ENCODE measurements at places on chromosomes 3 and 15.

GRCh38 chr3:15638891-15639262 lies 37.3 kb downstream of the BTD start:
- DNase-seq = no peak

GRCh38 chr3:133489466-133490085 lies 83.9 kb upstream of the CDV3 start:
- DNase-seq = no peak

- DNase-seq = peak; percentile 29
Measured at GRCh38 chr15:90114451-90114901, 12.2 kb upstream of the IDH2 start.

DNA sequence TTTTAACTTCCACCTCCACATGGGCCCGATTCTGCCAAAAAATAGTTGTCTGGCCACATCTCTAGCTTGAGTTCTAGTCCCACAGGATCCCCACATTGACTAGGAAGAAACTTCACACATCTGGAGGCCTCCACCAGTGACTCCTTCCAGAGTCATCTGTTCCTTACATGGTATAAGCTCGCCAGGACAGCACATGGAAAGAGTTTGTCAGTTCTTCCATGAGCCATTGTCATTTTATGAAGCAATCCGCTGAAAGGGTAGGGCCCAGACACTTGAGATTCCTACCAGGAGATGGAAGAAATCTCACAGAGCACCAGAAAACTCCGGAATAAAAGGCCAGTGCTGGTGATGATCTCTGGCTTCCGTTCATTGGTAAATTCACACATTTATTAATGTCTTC lies 350.5 kb upstream of the ICE2 start:
- DNase-seq = no peak

DNA sequence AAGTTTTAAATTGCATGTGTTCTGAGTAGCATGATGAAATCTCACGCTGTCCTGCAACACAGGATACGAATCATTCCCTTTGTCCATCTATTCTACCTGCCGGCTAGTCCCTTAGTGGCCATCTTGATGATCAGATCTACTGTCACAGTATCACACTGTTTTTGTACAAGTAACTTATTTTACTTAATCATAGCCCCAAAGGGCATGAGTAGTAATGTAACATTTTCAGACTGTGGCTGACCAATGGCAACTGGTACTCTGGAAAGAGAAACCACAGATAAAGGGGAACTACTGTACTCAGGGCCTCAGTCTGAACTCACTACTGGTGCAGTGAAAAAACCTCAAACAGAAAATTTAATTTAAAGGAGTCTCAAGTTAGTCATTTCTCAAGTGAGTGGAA lies 127.3 kb upstream of the MRPL3 start:
- DNase-seq = peak; percentile 82

DNA sequence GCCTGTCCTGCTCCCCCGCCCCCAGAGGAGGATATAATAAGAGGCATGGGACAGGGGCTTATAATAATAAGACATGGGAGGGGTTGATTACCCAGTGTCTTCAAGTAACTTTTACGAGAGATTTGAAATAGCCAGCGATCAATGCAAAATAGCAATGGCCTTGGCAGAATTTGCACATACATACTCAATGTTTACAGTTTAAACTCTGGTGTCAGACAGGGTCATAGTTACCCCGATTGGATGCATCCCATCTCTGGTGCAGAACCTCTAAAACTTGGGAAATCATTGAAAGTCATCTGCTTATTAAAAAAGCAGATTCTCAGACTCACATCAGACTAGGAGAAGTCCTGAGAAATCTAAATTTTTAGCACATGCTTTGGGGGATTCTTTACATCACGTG lies 61.0 kb downstream of the TRAK1 start:
- no peak for DNase-seq

DNA sequence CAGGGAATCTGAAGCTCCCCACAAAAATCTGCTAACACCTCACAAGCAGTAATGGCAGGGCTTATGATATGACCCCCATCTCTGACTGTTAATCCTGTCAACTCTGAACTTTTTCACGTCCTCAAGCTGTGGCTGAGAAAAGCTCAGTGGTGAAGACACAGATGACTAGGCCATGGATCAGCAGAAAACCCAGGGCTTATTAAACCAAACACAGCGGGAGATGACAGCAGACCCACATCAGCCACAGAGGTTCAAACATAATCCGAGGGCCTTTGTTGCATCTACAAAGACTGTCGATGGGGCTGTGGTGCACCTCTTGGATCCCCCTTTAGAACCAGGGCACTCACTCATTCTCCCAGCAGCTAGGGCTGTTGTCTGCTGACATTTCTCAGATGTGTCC lies 50.4 kb downstream of the GLB1 start:
- DNase-seq = no peak

- DNase-seq = no peak
Measured at GRCh38 chr15:66144978-66145725, 108.4 kb downstream of the MEGF11 start.

DNA sequence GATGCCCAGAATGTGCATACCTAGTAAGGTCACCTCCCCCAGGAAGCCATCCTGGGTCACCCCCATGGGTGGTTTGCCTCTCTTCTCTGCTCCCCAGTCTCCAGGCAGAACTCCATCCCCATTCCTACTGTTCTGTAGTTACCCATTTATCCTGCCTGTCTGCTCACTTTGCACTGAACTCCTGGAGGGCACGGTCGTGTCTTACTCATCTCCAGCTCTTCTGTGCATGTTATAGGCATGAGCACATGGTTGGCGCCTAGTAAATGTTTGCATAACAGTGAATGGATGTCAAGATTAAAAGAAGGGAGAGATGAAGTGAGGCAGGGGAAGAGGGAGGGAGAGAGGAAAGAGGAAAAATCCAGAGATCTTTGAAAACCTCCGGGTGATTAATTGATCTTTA lies 208.4 kb upstream of the TRIM42 start:
- no peak for DNase-seq

DNA sequence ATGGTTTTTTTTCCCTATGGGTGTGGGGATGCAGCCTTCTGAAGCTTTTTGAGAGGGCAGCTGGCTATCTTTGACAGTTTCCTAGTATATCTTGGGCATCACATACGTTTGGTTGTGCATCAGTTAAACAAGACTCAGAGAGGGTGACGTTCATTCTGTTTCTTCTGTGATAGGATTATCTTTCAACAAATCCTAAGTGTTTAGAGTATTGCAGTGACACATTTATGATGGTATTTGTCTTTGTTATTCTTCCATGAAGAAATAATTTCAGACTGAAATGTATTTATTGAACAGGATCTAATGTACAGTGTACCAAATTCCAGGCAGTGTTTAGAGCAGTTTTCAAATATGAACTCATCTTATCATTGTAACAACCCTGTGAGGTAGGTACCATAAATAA lies 114.4 kb downstream of the PLCL2 start:
- DNase-seq = peak; percentile 46

DNA sequence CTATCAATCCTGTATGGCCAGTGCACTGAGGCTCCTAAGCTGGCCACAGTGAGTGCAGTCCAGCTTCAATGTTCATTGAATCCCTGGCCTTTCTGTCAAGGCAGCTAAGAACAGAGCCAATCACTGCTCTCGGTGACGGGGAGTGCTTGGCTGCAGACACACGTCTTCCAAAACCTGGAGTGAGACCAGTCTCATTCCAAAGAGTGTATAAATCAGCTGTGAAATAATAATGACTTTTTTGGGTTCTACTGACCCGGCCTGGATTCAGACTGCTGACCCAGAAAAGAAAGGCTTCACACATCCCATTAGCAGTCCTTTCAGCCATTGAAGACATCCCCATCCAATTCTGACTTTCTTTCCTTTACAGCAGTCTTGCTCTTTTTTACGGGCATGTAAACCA lies 665.5 kb downstream of the GBE1 start:
- DNase-seq = no peak

GRCh38 chr3:100503448-100503847 lies 11.0 kb downstream of the TMEM45A start:
- no peak for DNase-seq

- DNase-seq = no peak
Measured at GRCh38 chr3:41094351-41094750, 105.0 kb upstream of the CTNNB1 start.

- DNase-seq = no peak
Measured at GRCh38 chr3:192275741-192276355, 451.5 kb downstream of the FGF12 start.

GRCh38 chr3:20103731-20104130 lies 63.5 kb downstream of the KAT2B start:
- DNase-seq = no peak

DNA sequence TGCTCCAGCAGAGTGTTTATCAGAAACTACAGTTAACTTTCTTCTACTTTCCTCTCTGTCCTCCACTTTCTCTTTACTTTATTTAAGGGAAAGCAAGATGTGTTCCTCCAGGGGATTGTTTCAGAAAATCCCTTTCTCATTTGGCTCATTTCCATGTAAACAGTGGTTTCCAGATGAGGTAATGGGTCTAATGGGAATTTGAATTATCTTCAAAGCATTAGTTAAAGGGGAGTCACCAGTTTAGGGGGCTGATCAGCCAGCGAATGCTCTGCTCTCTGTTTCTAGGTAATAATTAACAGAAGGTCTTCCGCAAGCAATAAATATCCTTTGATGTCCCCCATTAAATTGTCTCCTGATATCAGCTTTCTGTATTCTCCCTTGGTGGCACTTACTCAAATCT lies 30.4 kb upstream of the ZNF639 start:
- DNase-seq = no peak

- no peak for DNase-seq
Measured at GRCh38 chr15:34665498-34666116, 82.2 kb upstream of the GOLGA8B start.

DNA sequence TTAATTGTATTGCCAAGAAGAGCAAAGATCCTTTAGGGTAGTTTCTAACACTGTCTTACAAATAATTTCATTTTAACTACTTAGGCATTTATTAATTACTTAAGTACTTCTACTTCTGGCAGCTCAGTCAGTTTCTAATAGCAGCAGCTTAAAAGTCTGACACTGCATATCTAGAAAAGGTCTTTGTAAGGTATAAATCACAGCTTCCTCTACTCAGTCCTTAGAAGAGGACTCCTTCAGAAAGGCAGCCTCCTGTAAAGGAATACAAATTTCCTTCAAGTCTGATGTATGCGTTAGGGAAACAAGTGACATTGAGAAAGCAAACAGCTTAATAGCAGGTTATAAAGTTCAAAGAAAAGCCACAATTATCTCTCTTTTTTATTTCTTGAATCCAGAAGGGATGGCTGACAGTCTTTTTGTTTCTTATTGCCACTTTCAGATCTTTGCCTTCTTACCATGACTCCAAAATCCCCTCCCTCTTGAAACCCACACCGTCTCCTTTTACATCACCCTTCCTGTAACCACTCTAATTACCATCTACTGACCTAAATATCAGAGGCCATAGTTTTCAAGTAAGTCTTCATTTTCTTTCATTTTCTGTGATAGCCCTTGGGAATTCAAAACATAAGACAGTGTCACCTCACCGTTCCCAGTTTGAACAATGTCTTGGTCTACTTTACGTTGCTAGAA lies 109.5 kb downstream of the CGGBP1 start:
- no peak for DNase-seq

- DNase-seq = no peak
Measured at GRCh38 chr3:99674086-99674789, 35.8 kb downstream of the COL8A1 start.

DNA sequence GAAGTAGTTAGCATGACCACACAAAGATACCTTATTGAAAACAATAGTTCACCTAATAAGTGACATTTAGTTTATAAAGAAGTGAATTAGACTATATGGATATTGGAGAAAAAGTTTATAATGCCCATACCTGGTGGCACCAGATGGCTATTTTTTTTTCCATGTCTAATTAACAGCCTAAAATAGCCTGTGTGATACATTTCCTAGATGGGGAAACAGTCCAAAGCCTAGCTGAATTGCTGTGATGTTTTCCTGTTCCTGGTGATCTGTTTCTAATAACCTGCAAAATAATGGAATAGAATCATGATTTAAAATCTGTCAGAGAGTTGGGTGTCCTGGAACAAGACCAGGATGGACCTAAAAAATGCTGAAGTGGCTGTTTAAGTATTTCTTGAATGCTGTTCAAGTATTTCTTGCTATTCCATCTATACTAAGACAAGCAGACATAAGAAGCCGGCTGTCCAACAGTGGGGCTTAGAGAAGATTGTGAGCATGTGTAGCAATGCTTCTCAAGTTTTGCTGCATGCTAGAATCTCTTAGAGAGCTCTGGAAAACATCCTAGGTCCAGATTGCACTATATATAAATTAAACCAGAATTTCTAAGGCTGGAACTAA lies 31.3 kb downstream of the LRRC3B start:
- DNase-seq = no peak

DNA sequence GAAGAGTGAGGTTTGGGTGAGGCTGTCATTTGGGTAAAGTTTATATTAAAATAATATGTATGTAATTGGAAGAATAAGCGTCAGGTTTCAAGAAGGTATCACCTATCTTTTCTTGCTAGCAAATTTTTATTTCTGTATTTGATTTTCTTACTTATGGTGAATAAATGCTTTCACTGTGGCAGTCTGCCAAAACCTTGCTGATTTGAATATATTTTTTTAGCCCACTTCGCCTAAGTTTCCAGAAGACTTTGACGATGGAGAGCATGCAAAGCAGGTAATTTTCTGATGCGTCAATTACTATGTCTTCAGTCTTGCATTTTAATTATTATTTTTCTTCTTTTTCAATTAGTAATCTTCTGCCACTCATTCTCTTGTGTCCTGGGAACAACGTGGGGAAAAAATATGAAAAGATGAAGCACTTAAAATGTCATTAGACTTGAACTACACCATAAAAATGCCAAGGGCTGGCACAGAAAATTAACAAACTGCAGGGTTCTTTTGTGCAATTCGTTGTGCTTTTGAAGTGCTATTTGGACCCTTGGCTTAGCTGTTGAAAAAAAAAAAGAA lies 40.4 kb downstream of the SRP14 start:
- no peak for DNase-seq

GRCh38 chr3:141814375-141814774 lies 51.2 kb downstream of the GRK7 start:
- no peak for DNase-seq

GRCh38 chr15:47971637-47972036 lies 149.2 kb upstream of the SLC24A5 start:
- DNase-seq = no peak

Measured in hematopoietic multipotent progenitor cell treated with erythropoietin and hydrocortisone succinate and interleukin-3 and kit ligand, for 4 days (in vitro differentiated cells).